ENCODE measurements at places on chromosomes 4 and X.

DNA sequence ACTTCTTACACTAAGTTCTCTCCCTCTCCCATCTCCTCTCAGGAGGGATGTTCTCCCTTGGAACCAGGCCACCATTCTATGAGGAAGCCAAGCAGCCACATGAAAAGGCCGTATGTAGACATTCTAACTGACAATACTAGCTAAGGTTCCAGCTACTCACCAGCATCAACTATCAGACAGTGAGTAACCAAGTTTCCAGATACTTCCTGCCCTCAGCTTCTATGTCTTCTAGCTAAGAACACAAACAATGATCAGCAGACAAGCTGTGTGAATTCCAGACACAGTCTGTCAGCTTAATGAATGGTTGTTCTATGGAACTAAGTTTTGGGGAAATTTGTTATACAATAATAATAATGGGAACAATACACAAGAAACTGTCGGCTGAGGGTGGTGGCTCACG, 50.8 kb downstream of the SMIM14 start:
- no peak for DNase-seq

DNA sequence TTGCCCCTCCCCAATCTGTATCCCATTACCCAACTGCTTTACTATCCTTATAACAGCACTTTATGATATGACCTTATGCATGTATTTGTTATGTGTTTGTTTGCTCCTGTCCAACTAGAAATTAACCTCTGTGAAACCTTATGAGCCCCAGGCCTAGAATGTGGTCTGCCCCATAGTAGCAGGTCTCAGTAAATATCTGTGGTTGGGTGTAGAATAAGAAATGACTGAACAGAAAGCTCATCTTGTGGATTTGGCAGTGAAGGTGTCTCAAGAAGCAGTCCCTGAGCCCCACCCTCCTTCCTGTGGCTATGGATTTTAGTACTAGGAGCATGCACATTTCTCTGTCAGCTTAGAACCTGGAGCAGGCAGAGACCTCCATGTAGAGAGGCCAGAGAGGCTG, 229.0 kb upstream of the LCORL start:
- no peak for DNase-seq

DNA sequence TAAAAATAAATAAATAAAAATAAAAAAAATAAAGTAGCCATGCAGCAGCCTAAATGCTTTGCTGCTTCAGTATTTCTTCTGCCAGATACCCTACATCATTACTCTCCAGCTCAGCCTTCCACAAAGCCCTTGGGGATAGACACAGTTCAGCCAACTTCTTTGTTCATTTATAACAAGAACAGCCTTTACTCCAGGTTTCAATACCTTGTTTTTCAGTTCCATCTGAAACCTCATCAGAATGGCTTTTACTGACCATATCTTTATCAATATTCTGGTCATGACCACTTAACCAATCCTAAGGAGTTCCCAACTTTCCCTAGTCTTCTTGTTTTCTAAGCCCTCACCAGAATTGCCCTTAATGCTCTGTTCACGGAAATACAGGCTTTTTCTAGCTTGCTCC, 128.3 kb upstream of the MED14 start:
- DNase-seq, result no peak

DNA sequence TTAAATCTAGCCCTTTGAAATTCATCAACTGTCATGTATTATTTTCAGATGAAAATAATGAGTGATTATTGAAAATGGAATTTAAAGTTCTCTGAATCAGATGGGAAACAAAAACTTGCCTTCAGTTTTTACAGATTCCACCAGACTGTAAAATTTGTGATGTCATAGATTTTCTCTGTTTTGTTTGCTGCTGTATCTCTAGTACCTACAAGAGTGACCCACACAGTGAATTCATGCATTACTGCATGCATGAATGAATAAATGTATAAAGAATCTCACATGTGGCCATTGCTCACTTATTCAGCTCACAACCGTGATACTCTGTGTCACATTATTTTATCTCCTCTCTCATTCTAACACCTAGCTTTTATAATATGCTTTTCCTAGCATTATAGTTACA, 532.2 kb upstream of the AGA start:
- no peak for DNase-seq

DNA sequence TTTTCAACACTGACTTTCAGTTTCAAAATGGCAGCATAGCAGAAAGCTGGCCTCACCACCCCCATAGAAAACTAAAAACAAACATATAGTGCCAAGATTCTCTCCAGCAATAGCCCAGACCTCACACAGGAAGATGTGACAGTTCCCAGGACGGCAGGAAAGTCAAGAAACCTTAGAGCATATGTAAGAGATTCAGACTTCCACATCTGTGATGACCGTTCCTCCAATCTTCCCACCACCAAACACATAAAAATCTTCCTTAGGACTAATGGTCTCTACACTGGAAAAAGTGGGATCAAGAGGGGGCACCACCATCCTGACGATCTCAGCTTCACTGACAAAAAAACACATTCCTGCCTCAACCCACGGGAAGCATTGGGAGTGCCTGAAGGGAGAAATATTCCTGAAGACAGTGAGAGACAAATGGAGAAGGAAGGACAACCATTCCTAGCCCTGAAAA, 134.1 kb upstream of the CPXCR1 start:
- no peak for DNase-seq

DNA sequence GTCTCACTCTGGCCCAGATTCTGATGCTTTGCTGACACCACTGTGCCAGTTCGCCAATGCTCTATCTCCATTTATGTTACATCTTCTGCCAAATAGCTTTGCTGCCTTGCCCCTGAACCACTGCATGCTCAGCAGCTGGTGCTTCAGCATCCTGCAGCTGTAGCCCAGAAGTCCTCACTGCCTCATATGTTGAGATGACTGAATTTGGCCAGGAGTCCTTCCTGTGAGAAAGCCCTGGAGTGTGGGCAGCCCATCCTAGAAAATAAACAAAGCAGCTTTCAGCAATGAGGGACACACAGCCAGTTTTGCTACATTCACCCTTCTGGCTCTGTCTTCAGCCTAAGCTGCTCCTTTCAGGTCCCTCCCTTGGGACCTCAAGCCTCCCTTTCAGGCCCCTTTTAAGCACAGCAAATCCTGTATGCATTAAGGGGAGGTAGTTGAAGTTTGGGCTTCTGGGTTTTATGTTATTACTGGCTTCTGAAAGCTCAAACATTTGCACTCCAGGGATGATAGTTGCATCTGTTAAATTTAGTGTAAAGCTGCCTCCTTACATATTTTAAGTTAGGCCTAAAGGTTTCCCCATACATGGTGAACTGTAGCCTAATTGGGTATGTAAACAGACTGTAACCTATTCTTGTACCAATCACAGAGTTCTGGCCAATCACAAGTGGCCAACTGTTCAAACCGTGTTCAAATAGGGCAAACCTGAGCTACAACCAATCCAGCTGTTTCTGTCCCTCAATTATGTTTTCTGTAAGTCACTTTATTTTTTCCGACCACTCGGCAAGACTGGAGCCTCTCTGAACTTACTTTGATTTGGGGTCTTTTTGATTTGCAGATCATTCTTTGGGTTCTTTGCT, 2.1 kb upstream of the TMEM165 start:
- no peak for DNase-seq

GRCh38 chrX:119695535-119696050, 2.6 kb upstream of the SEPTIN6 start:
- DNase-seq, result no peak

DNA sequence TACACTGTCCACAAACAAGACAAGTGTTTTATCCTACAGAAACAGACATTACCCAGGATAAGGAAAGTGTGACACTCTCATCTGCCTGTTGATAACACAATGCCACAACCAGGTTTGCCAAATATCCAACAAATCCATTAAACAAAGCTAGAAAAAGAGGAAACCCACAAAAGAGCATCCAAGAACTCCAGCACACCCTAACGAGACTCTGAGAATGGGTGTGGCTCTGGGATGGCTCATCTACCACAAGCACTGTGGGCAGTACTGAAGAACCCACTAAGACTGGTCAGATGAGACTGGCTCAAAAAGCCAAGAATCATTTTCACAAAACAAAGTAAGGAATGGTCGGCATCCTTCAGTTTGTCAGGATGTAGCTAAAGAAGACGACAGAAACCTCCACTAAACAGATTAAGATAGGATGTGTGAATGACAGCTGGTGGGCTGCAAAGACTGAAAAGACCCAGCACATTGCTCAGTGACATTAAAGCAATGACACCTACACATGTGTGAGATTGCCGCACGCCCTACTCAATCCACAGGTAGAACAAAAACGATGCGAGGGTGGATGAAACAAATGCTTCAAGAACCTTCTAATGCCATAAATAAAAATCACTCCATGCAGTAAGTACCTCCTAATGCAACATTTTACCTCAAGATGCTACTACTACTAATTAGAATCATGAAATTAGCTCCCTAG, 14.7 kb downstream of the ATP8A1 start:
- DNase-seq, result no peak

- DNase-seq, result no peak
These were observed 472.0 kb downstream of the IQCM start for GRCh38 chr4:149343614-149344013.

DNA sequence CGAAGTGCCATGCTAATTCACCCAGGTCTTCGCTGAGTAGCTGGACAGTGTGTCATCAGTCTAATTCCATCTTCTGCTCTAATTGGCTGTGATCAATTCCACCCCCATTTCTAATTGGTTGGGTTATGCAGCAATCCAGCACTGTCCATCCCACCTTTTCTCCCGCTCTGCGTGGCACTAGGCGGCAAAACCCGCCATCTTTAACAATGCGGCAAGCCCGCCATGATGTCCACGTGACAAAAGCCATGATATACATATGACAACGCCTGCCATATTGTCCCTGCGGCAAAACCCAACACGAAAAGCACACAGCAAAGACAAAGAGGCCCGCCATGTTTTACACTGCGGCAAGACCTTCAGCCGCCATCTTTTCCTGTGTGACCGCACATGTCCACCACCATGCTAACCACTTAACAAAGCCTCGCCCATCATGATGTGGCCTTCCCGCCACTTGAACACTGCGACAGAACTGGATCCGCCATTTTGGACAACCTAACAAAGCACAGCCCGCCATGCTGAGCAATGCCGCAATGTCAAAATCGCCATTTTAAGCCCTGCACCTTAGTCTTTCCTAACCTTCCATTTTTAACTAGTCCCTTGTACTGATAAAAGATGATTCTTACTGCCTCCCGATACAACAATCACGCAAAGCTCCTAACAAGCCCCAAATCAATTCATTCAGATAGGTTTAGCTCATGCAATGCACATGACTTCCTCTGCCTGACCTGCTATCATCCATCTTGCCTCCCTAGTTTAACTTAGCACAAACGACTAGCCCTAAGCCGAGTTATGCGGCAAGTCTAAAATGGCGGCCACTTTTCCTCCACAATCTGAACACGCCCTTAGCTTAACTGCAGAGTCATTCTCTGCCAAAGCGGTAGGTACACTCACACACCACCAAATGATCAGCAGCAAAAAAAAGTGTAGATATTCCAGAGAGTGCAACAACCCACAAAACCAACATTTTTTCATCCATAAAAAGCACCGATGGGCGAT, 288.3 kb downstream of the CHIC1 start:
- peak; percentile 77 for DNase-seq
